ENCODE measurements at places on chromosomes 1 and 21.

DNA sequence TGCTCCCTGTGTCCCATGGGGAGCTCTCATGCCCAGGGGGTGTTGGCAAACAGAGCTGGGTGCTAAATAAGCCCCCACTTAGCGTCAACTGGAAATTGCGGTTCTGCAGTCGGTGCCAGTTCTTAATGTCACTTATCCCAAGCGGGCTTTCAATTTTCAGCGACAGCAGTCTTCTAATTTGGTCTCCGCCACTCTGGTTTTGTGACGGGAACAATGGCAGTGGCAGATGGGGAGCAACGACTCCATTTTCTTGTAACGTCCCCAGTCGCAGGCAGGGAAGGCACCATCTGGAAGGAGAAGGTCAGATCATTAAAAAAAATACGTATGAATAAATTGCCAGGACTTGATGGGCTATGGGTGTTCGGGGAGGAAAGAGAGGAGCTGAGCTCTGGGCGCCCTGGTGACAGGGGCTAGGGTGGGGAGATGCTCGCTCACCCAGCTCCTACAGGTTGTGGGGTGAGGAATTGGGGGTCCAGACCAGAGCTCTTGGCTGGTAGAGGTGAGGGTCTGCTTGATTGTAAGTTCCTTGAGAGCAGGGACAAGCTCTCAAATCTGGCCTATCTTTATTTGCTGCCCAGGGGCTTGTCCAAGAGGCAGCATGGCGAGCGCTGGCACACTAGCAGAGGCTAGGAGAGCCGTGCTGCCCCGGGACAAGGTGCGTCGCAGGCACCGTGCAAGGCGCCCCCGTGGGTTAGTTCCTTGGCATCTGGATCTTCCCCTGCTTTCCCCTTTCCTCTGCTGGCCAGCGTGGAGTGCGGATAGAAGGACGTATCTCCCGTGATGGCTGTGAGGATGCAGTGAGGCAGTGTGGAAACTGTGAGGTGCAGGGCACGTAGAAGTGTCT, 105.8 kb downstream of the ARHGEF10L start:
- no peak for DNase-seq

GRCh38 chr1:82317671-82318070, 516.9 kb downstream of the ADGRL2 start:
- DNase-seq = no peak

- no peak for DNase-seq
Measured at GRCh38 chr1:31746687-31747086, 17.5 kb downstream of the ADGRB2 start.

GRCh38 chr1:100543640-100544039, 5.7 kb downstream of the GPR88 start:
- DNase-seq = peak; percentile 8

- DNase-seq = no peak
Measured at GRCh38 chr1:230824551-230824918, 43.8 kb downstream of the C1orf198 start.

- DNase-seq = no peak
Measured at GRCh38 chr1:89708751-89709375, 75.9 kb downstream of the LRRC8C start.

GRCh38 chr1:31828341-31828740, 12.5 kb upstream of the SPOCD1 start:
- DNase-seq = no peak

DNA sequence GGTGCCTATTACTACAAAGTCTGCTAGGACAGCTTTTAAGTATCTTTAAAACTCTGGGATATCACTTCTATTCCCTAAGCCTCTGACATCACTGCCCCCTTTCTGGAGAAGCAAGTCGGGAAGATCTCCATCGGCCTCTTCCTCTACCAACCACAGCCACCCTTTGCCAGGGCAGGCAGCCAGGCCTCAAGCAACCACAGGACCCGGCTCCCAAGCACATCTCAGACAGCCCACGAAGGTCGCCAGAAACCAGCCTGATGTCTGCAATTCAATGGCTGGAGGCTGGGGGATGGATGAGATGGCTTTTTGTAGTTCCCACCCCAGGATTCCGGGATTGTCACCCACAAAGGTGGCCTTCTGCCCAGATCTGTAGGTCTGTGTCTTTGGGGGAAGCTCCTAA, 70.7 kb downstream of the LGR6 start:
- no peak for DNase-seq

DNA sequence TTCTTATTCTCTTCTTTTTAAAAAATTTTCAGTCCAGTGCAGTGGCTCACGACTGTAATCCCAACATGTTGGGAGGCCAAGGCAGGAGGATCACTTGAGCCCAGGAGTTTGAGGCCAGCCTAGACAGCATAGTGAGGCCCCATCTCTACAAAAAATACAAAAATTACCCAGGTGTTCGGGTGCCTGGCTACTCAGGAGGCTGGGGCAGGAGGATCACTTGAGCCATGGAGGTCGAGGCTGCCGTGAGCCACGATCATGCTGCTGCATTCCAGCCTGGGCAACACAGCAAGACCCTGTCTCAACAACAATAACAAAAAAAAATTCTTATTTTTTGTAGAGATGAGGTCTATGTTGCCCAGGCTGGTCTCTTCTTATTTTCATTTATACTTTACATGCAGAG, 7.9 kb downstream of the PLA2G2D start:
- no peak for DNase-seq

DNA sequence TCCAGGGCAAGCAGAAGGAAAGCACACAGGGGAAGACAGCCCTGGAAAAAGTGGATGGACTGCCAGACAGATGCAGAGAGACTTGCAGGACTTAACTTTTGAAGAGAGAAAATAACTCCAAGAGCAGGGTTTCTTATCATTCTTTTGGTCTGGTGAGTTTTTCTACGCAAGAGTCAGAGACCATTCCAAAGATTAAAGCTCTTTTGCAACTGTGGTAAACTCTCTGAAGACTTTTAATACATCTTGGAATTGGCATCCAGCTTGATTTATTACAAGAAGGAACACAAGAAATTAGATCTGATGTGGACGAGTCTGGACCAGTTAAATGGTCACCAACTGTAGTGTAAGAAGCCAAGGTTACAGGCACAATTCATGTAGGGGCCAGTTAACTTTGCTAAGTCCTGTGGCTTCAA, 153.4 kb downstream of the SIPA1L2 start:
- no peak for DNase-seq

DNA sequence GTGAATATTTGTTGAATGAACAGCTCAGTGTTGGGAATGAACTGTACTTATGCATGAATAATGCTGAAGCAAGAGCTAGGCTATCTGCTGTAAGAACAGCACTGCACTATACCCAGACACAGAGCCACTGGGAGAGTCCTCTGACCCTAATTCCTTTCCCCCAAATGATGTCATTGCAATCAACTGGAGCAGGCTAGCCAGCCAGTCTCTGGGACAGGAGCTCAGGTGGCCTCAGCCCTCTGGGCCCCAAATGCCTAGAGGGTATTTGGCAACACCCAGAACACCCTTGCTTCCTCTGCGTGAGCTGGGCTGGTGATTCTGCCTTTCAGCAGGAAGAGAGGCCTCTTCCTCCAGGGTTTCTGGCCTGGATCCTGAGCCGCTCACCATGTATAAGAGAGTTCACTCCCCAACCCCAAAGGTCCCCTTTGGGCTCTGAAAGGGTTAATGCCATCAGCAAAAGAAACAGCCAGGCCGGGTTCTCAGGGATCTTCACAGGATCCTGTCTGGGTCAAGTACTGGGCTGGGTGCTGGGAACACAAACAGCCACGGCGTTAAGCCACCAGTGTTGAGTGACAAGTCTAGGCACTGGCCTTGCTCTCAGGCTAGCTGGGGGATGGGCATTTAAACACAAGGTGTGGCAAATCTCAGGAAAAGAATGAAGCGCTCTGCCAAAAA, 3.7 kb upstream of the PADI4 start:
- no peak for DNase-seq

DNA sequence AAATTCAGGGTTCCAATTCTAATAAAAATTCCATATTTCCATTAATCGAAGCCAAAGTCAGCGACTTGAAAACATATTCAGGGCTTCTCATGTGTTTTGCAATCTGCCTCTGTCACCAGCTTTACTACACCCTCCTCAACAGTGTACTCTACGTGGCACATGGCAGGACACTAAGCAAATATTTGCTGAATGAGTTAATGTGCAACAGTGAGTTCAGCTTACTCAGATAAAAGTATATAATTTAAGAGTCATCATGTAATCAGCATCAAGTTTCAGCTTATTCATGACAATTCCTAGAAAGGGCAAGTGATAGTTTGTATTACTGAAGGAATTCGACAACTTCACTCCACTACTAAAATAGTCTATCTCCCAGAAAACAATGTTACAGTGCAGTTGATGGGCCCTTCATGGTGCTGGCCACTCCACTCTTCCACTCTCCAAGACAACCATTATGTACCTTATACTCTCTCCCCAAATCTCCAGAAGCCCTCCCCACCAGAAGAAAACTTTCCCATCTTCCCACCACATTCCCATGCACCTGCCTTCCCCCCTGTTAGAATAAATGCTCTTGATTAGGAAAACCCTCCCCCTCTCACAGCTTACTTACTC, 97.3 kb downstream of the TTLL7 start:
- DNase-seq = no peak

GRCh38 chr1:195754874-195755273, 853.4 kb downstream of the KCNT2 start:
- no peak for DNase-seq

- no peak for DNase-seq
Measured at GRCh38 chr1:80892539-80892938, 908.2 kb upstream of the ADGRL2 start.

DNA sequence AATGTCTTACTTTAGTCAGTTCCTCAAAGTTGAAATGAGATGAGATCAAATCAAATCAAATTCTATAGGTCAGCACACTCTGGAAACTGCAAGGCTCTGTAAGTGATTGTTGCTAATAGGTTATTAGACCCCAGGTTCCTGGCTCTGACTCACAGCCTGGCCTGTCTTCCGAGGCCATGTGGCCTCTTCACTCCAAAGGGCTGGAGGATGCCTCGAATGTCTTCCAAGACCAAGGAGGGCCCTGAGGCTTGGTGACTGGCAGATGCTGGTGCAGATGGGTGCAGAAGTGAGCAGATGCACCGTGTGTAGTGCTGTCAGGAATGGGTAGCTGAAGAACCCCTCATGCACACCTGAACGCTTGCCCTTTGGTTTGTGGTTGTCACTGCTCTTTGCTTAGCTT, 113.4 kb downstream of the MAB21L3 start:
- no peak for DNase-seq

GRCh38 chr1:14649976-14650375, 51.5 kb downstream of the KAZN start:
- DNase-seq = no peak

DNA sequence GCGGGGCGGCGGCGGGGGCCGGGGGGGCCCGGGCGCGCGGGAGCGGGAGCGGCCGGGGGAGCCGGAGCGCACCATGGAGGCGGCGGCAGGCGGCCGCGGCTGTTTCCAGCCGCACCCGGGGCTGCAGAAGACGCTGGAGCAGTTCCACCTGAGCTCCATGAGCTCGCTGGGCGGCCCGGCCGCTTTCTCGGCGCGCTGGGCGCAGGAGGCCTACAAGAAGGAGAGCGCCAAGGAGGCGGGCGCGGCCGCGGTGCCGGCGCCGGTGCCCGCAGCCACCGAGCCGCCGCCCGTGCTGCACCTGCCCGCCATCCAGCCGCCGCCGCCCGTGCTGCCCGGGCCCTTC, 546 bp downstream of the SKI start:
- peak; percentile 50 for DNase-seq

GRCh38 chr1:116182019-116182714, 71.0 kb downstream of the MAB21L3 start:
- DNase-seq = no peak

GRCh38 chr1:219189952-219190351, 16.3 kb downstream of the LYPLAL1 start:
- no peak for DNase-seq
